HS-5 (cell line): ENCODE measurements at places on chromosomes 6 and 20.
A peak's percentile ranks its signal among the peaks of the same experiment; 100 is the strongest.

DNA sequence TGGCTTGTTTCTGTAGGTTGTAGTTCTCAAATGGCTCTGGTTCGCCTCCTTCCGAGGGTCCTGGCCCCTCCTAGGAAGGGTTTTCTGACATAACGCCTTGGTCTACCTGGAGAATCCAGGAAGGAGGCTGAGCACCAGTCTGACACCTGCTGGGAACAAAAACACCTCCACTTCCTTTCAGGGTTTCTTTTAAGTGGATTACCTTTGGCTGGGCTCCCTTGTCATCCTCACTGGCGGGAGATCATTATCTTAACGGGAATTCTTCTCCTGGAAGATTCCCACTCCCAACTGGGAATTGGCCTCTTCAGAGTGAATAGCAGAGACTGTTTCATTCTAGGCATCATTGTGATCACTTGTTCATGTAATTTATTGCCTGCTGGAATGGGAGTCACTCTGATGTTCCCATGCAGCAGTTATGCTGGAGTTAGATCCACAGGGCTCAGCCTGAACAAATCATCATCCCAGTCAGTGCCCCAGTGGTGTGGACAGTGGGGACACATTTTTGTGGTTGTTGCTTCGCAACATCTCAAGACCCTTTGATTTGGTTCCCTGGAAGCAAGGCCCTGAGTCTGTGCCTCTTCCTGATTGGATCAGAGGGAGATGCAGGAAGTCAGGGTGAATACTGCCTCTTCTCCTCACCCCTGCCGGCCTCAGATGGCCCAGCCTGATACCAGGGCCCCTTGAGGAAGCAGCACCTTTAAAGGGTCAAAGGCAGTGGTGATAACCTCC is 49.1 kb downstream of the LYRM2 start:
- no peak for DNase-seq

GRCh38 chr6:6881438-6882225 is 226.1 kb upstream of the RREB1 start:
- no peak for DNase-seq

DNA sequence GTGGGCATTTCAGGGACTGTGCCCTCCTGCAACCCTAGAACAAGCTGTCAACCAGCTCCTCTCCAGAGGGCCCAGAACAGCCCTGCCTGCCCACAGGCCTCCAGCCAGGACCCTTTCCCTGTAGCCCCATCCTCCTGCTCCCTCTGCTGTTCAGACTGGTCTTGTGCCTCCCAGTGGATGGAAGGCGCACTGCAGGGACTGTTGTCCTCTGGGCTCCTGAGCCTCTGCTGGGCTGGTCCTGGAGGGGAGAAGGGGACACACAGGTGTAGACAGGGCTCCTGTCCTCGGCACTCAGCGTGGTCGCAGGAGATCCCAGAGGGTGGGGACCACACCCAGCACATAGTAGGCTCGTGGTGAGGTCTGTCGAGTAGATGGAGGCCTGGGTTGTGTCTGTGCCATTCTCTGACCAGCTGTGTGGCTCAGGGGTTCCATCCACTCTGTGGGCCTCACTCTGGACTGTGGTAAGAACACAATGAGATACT is 11.5 kb downstream of the ITPR3 start:
- no peak for DNase-seq

GRCh38 chr20:9400171-9401025 is 114.0 kb upstream of the LAMP5 start:
- DNase-seq, result no peak

GRCh38 chr20:44111712-44112335 is 75.2 kb downstream of the JPH2 start:
- DNase-seq, result no peak

- no peak for DNase-seq
Observed at GRCh38 chr20:695165-695866, 19.7 kb upstream of the SCRT2 start.

- DNase-seq, result peak; percentile 53
Observed at GRCh38 chr6:130322673-130323268, 43.0 kb upstream of the TMEM200A start.

DNA sequence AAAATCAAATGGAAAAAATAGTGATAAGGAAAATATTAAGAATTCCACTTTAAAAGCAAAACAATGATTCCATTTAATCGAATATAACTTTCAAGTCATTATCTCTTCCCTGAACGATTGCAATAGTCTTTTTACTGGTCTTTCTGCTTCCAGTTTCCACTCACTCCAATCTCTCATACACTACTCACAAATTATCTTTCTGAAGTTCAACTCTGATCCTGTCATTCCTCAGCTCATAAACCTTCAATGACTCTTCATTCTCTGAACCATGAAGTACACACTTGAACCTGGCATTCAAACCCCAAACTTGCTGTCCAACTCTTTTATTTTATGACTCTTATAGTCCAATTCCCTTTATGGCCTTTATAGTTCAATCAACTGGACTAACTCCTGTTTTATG is 304.1 kb upstream of the TCF21 start:
- no peak for DNase-seq

GRCh38 chr6:165726965-165727381 is 63.9 kb upstream of the PDE10A start:
- DNase-seq, result no peak
